ENCODE measurements at places on chromosomes 7 and 10.

- no peak for DNase-seq
Observed at GRCh38 chr7:42720991-42721796, 190.7 kb downstream of the C7orf25 start.

GRCh38 chr7:7183061-7183837 lies 905 bp downstream of the C1GALT1 start:
- DNase-seq, result peak; percentile 22

GRCh38 chr7:129530795-129531391 lies 28.6 kb downstream of the SMKR1 start:
- peak; percentile 24 for DNase-seq

DNA sequence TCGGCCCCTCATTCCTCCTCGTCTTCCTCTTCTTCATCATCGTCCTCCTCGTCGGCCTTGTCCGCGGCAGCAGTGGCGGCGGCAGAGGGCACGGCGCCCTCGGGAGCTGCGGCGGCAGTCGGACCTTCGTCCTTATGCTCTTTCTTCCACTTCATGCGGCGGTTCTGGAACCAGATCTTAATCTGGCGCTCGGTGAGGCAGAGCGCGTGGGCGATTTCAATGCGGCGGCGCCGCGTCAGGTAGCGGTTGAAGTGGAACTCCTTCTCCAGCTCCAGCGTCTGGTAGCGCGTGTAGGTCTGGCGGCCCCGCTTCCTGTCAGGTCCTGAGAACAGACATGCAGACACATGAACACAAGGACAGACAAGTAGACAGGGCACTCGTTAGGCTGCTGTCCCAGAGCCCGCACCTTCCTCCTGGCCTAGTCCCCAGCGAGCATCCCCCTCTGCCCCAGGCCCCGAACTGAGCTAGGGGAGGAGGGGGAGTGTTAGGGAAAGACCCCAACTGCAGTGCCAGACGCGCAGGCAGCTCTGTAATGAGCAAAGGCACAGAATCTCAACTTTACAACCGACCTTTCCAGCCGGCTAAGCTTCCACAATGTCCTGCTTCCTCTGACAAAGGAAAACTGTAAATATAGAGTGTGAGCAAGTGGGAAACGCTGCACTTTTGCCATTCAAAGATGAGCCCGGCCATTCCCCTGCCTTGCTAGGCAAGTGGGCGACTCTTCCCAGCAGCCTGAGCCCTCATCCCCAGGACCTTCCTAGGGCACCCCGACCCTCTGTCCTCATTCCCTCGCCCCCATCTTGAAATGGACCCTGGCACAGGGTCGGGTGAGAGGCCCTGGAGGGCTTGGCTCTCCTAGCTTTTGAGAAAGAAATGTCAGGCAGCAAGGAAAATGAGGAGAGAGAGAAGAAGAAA lies 1.3 kb downstream of the HOXA7 start:
- no peak for DNase-seq

Measured in fibroblast of skin of scalp (primary cell).